ENCODE measurements at places on chromosomes 3 and 15. TPM values are rescaled to one million over a fixed set of nuclear protein-coding genes. Genes with fewer than 3 reads are reported as not detected.

GRCh38 chr15:101115393-101115785 lies 136.5 kb downstream of the CHSY1 start:
- no peaks in the 10 kb centered on the region for H3K4me1 ChIP-seq
- H3K4me3 ChIP-seq, result no peak overlapping the region
- no peak overlapping the region for H3K27ac ChIP-seq
- no peak for DNase-seq
- H3K36me3 ChIP-seq, result no peaks in the 10 kb centered on the region

GRCh38 chr3:190968616-190969015 lies 106.1 kb upstream of the GMNC start:
- H3K4me3 ChIP-seq, result no peak overlapping the region
- DNase-seq, result no peak
- no peak overlapping the region for H3K27ac ChIP-seq
- no peaks in the 10 kb centered on the region for H3K27me3 ChIP-seq
- H3K4me1 ChIP-seq, result no peaks in the 10 kb centered on the region

- H3K27ac ChIP-seq, result no peak overlapping the region
- no peak for DNase-seq
- no peak overlapping the region for H3K4me3 ChIP-seq
Measured at GRCh38 chr3:15148614-15149013, 49.7 kb upstream of the RBSN start.

- H3K4me1 ChIP-seq, result no peaks in the 10 kb centered on the region
- H3K27me3 ChIP-seq, result no peaks in the 10 kb centered on the region
- H3K27ac ChIP-seq, result no peak overlapping the region
- H3K36me3 ChIP-seq, result no peaks in the 10 kb centered on the region
- H3K4me3 ChIP-seq, result no peak overlapping the region
- no peak for DNase-seq
Measured at GRCh38 chr15:25445412-25445811, 6.6 kb upstream of the UBE3A start.

- no peak overlapping the region for H3K27ac ChIP-seq
- H3K27me3 ChIP-seq, result no peaks in the 10 kb centered on the region
- no peak for DNase-seq
Measured at GRCh38 chr3:10581251-10581650, 75.9 kb upstream of the ATP2B2 start.

DNA sequence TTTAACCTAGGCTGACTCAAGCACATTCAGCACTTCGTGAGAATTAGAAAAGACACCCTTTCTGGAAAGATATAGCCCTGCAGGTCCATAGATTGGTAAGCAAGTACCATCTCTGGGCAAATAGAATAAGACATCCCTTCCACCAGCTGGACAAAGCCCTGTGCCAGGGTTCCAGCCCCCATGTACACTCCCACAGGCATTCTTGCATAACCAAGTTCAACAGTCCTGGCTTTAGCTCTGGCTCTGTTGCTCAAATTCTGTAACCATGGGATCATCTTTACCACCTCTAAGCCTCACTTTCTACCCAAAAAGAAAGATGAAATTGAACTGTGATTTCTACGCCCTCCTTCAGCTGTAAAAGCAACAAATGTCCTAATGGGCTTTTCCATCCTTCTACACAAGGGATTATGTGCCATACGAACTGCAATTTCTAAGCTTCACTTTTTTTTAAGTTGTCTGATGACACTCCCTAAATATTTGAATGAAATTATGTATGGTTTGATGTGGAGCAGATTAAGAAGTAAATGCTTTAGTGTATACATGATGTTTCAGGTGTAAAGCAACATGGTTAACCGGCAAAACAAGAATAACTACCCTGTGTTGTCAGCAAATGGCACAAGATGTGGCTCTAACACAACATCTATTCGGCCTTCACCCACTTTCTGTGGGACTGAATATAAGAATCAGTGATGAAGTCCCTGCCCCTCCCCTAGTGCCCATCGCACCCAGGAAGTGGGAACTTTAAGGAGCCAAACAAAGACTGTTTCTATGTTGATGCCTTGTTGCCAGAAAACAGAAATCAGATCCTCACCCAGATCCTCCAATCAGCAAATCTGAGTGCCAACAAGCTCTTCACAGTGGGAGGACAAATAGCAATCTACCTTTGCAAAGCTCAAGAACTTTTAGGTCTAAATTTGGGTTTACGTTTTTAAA lies 165.7 kb downstream of the P3H2 start:
- no peak overlapping the region for H3K4me3 ChIP-seq
- H3K36me3 ChIP-seq, result no peaks in the 10 kb centered on the region
- peaks cover 23% of the 10 kb centered on the region for H3K27me3 ChIP-seq
- H3K27ac ChIP-seq, result no peak overlapping the region
- no peaks in the 10 kb centered on the region for H3K4me1 ChIP-seq

- H3K4me3 ChIP-seq, result no peak overlapping the region
- no peaks in the 10 kb centered on the region for H3K27me3 ChIP-seq
- H3K27ac ChIP-seq, result no peak overlapping the region
Measured at GRCh38 chr3:122868322-122868721, 73.5 kb downstream of the SLC49A4 start.

- no peaks in the 10 kb centered on the region for H3K4me1 ChIP-seq
- no peak overlapping the region for H3K4me3 ChIP-seq
- no peak overlapping the region for H3K27ac ChIP-seq
- no peak for DNase-seq
- no peaks in the 10 kb centered on the region for H3K36me3 ChIP-seq
- no peaks in the 10 kb centered on the region for H3K27me3 ChIP-seq
Measured at GRCh38 chr15:94105760-94106159, 125.6 kb upstream of the MCTP2 start.

Gene PLA2G4D
- polyA plus RNA-seq, result not detected

Gene EAF2
- polyA plus RNA-seq, result 0.85 TPM

Gene DPPA4
- not detected for polyA plus RNA-seq
